ENCODE measurements at places on chromosomes 13 and 19.

GRCh38 chr13:79782541-79783205 lies 301.7 kb downstream of the NDFIP2 start:
- peak; percentile 37 for DNase-seq

DNA sequence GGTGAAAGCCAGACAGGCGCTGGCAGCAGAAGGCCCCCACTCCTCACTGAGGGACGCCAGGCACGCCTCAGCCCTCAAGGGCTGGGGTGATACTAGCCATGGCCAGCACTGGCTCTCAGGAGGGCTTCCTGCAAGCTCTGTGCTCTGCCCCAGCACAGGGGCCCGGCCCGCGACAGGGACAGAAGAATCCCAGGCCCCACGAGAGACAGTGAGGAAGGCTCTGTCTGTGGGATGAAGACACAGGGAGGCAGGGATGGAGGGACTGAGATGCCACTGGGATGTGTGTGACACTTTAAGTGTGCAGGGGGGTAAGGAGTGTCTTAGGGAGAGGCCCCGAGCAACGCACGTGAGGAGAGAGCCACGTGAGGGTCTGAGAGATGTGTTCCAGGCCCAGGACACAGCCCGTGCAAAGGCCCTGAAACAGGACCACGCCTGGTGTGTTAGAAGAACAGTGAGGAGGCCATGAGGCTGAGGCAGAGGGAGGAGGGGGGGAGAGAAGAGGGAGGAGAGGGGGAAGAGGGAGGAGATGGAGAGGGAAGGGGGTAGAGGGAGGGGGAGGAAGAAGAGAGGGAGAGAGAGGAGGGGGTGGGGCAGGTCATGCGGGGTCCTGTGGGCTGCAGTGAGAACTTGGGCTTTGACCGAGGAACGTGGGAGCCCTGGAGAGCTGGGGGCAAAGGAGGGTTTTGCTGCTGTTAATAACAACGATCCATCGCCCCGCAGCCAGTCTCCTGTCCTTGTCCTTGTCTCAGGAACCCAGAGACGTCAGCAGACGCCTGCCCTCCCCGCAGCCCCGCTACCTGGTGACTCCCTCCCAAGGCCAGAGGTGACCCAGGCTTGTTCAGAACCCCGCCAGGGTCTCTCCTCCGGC lies 7.2 kb downstream of the RPL36 start:
- DNase-seq, result no peak

GRCh38 chr13:79528759-79529191 lies 47.8 kb downstream of the NDFIP2 start:
- DNase-seq, result no peak

- no peak for DNase-seq
These were observed 160.4 kb downstream of the PCDH20 start for GRCh38 chr13:61255040-61255796.

DNA sequence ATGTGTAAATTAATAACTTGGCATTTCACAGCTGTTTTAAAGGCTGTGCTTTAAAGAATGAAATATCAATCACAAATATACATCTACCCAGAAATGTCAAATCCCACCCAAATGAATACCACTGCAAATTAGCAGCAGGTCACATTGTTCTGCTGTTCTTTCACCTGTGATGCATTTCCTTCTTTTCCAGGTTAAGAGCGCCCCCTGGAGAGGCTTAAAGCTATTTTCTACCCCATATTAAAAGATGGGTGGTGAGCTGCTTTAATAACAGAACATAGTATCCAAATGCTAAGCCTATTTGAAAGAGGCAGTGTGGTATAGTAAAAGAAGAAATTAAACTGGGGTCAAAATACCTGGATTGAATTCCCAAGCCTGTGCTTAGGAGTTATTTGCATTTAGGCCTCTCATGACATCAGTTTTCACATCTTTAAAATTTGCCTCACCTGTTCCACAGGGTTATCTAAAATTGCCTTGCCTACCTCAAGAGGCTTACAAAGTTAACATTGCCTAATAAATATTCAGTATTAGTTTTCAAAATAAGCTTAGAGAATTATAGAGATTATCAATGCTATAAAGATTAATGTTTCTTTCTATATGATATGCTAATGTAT lies 396.9 kb upstream of the SLITRK5 start:
- peak; percentile 42 for DNase-seq

GRCh38 chr13:98237331-98237730 lies 60.3 kb upstream of the RNF113B start:
- no peak for DNase-seq

DNA sequence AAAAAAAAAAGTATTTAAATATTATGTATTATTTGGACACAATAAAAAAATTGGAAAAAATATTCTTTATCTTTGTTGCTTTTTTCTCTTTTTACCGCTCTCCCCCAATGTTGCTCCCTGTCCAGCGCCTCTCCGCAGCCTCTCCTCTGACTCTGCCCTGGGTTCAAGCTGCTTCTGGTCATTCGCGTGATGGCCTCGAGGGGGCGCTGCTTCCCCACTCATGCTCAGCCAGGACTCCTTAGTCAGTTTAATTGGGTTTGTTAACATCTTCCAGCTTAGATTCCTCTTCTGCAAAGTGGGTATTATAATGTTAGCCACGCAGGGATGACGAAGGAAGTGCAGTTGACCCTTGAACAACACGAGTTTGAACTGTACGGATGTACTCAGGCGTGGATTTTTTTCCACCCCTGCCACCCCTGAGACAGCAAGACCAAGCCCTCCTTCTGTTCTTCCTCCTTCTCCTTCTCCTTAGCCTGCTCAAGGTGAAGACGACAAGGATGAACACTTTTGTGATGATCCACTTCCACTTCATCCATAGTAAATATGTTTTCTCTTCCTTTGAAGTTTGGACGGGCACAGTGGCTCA lies 4.9 kb upstream of the NWD1 start:
- DNase-seq, result peak; percentile 60

- no peak for DNase-seq
These were observed 40.0 kb upstream of the KL start for GRCh38 chr13:32976056-32976805.

- no peak for DNase-seq
These were observed 127.2 kb downstream of the ZNF486 start for GRCh38 chr19:20294181-20294580.

DNA sequence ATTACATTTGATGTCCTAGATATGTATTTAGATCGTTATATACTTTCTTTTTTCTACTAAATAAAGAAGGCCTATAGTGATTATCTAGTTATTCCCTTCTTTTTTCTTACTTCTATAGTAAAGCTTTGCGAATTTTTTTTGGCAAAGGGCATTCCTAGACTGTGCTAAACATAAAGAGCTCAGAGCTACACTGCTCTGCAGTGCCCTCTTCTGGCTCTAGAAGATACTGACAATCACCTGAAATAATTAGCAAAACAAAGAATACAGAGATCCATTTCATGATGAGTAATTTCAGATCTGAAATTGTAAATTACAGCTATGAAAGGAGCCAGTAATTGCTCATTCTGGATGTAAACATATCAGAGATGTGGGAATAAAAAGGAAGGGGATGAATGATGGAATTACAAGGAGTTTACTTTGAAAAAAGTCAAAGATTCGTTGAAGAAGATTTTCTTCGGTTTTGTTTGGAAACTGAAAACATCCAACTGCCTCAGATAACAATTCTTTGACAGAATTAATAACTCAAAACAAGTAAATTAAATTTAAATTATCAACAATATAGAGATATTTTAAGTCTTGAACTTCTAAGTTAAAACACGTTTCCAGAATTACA lies 288.5 kb downstream of the NALCN start:
- DNase-seq, result no peak

DNA sequence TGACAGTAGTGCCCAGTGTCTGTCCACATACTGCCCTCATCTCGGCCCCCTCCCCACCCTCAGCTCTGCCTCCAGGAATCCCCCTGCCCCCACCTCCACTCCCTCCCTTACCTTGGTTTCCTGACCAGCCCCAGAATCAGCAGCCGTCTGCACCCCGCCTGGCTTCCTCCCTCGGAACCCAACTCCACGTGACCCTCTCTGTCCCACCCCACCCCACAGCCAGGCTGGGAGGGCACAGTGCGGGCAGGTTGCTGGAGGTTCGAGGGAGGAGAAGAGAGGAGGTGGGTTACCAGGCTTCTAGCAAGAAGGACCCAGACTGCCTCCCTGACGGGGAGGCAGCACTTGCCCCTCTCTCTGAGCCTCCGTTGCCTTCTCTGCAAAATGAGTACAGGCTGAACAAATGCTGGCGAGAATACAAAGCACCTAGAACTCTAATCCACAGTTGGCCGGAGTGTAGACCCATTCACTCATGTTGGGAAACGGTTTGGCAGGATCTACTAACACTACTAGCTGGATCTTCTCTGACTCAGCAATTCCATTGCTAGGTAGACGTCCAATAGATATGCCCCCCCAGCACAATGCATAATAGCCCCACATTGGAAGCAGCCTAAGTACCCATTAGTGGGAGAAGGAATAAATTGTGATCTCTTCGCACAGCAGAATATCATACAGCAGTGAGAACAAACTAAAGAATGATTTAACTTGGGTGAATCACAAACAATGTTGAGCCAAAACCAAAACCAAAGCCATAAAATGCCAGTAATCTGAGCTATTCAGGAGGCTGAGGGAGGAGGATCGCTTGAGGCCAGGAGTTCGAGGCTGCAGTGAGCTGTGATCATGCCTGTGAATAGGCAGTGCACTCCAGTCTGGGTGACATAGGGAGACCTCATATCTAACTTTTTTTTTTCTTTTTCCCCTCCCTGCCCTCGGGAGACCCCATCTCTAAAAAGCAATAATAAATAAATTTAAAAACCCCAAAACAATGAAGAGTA lies at the start of gene RASAL3:
Gene RASAL3, minus strand, starts transcription at position 151 of the 992 bp plus-strand sequence. CDS start 186 bp downstream, outside the sequence.
- no peak for DNase-seq

DNA sequence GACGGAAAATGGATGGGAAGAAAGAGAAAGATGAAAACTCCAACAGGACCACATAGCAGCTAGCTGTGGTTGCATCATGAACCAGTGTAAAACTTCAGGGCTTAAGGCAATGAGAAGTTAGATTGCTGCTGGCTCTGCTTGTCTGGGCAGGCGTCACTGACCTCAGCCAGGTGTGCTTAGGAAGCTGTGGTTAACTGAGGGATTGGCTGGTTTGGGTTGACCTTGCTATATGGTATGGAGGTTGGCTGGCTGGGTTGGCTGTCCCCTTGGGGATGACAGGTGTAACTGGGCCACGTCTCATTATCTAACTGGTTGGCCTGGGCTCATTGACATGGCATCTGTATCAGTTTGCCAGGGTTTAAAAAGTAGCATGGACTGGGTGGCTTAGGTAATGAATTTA lies 40.9 kb downstream of the NLRP4 start:
- no peak for DNase-seq

DNA sequence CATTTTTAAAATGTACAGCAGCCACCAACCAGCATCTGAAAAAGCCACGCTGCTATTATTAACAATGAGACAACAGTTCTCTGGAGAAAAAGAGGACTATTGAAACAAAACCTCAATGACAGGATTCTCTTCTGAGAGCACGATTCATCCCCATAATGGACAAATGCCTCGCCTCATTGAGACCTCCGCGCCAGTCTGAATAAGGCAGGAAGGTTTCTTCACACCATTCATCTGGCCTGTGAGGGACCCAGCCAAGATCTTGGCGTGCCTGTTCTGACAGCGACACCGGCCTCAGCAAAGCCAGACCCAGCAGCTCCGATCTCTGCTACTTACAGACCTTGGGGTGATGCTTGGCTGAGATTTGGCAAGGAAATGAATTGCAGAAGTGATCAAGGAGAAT lies 14.8 kb downstream of the SMIM7 start:
- DNase-seq, result no peak

GRCh38 chr19:50723735-50724521 lies 764 bp downstream of the CLEC11A start:
- no peak for DNase-seq

- no peak for DNase-seq
These were observed 24.8 kb upstream of the SLC46A3 start for GRCh38 chr13:28743499-28744083.

- DNase-seq, result no peak
These were observed 880.4 kb downstream of the EFNB2 start for GRCh38 chr13:105655046-105655445.

DNA sequence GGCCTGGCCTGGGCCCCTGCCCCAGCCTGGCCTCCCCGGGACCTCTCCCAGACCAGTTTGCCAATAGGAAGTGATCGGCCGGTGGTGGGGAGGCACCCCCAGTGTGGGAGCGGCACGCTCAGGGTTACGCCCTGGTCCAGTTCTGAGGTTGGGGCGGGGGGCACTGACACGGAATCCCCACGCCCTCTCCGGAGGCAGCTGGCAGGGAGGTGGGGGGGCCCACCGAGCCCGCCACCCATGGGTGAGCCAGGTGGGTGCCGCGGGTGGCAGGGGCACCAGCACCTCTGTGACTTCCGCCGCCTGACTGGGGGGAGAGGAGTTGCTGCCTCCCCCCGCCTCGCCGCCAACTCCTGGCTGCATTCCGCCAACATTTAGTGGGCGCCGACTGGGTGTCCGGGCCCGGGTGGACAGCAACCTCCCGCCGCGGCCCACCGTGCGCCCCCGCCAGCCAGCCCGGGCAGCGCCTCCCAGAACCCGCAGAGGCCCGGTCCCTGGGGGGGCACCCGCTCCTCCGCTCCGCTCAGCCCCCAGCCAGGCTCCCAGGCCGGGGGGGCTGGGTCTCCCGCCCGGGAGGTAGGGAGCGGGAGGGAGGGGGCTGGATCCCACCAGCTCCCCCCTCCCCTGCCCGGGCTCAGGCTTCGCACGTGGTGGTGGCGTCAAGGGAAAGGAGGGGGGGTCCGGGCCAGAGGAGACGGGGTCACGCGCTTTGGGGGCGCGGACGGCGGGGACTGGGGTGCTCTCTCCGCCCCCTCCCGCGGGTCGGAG lies 2.0 kb downstream of the ZBTB7A start:
- DNase-seq, result peak; percentile 61

DNA sequence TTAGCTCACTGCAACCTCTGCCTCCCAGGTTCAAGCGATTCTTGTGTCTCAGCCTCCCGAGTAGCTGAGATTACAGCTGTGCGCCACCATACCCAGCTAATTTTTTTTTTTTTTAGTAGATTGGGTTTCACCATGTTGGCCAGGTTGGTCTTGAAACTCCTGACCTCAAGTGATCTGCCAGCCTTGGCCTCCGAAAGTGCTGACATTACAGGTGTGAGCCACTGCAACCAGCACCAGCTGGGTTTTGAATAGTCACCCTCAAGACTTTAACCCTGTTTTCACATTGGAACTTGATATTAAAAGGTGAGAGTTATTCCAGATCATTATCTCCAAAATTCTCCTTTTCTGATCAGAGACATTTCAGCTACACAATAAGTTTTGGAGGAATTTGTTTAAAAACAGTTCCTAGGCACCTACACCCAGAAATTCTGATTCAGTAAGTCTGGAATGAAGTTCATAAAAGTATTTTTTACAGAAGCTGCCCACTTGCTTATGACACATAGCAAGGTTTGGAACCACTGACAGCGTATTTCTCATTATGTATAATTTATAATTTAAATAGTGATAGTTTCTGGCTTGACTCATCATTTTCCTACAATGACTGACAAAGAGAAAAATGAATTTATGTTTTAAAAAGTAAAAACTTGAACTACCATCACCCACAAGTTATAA lies 417.3 kb downstream of the DIAPH3 start:
- DNase-seq, result no peak

DNA sequence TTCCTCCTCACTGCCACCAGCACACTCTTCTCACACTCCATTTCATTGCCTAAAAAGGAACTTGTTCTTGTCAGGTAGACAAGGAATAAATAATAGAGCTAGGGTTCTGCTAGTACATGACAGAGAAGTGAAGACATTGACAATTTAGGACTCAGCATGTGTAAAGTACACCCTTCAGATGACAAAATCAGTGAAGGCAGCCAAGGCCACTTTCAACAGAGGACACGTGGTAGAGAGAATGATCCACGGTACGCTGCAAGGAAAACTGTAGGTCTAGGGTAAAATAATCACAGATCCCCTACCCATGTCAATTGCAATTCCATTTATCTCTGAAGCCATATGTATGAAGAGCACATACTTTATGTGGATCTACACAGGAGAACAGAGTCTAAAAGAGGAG lies 7.2 kb upstream of the SPATA13 start:
- no peak for DNase-seq

- DNase-seq, result no peak
These were observed 543.3 kb upstream of the SPRY2 start for GRCh38 chr13:80884056-80884785.

All from liver (tissue), 10 donors.